Esophagus muscularis mucosa (tissue), 4 donors: ENCODE measurements at places on chromosomes 7 and 10.

DNA sequence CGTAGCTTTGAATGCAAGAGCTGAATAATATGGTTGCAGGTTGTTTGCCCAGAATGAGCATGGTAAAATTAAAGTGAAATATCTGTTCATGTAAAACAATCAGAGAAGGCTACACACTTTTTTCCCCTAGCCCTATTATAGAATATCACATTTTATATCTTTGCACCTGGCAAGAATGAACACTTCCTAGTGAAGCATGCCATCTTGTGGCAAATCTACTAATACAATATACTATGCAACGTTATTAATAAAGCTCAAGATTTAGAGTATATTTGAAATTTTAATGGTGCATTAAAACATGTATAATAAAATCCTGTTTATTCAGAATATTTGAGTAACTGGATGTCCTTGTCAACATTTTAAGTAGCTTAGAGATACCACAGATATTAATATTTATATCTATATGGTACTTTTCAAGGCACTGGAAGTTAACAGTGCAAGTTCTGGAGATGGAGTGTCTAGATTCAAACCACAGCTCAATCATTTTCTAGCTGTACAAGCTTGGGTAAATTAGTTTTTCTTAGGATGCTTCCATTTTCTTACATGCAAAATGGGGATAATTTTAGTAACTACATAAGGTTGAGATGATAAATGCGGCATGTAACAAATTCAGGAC, 643.1 kb upstream of the SEMA3D start:
- DNase-seq = no peak

- DNase-seq = no peak
Observed at GRCh38 chr7:18352339-18353255, 143.0 kb upstream of the HDAC9 start.

DNA sequence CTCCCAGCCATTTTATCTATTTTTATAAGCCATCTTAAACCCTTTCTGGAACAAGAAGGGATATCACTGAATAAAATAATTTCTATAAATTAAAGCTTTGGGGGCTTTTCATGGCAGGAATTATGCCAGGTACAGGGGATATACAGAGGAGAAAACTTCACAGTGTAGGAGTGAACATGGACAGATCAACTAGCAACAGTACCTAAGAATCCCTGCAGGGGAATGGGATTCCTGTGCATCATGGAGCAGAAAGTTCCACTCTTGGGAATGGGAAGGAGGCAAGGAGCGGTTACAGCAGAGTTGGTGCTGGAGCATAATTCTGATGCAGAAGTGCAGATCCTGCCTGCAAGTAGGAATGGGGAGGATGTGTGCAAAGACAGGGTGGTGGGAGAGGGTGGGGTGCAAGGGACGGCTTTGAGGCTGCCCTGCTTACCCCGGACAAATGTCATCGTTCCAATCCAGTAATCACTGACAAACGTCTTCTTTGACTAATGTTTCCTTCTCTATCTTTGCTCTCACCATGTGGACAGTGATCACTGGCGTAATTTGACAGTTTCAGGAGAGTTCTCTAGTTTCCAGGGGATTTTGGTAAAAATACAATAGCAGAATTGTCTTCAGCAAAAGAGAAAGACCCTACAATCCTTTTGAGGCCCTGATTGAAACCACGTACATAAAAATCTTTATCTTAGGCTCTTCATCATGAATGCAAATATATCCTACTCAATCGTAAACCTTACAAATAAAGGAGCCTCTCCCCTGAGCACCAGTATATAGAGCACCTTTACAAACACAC, 196.7 kb downstream of the HECW1 start:
- no peak for DNase-seq

DNA sequence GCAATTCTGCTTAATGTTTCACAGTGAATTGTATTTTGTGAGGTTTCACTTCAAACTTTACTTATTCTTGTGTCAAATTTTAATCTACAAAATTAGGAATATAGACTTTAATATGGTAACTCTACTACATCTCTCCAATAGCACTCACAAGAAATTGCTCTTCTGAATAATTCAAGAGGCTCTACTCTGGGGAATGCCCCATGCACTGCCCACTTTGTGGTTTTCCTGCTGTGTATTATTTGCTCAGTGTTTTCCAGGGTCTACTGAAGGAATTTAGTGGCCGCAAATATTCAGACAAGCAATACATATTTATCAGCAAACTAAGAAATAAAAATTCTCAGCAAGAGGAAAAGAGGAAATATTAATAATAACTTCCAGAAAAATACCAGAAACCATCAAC, 611.4 kb downstream of the TNS3 start:
- DNase-seq = no peak

DNA sequence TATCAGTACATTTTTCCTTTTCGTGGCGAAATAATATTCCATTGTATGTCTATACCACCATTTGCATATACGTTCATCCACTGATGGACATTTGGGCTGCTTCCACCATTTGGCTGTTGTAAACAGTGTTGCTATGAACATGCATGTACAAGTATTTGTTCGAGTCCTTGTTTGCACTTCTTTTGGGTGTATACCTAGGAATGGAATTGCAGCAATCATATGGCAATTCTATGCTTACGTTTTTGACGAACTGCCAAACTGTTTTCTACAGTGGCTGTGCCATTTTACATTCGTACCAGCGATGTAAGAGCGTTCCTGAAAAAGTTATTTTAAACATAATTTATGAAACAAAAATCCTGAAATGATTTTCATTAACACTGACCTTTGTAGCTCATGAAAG, 79.5 kb downstream of the HIPK2 start:
- DNase-seq = no peak

- no peak for DNase-seq
Observed at GRCh38 chr7:2493205-2494164, 17.3 kb upstream of the GRIFIN start.

- DNase-seq = no peak
Observed at GRCh38 chr10:101363850-101364400, 10.0 kb downstream of the BTRC start.

DNA sequence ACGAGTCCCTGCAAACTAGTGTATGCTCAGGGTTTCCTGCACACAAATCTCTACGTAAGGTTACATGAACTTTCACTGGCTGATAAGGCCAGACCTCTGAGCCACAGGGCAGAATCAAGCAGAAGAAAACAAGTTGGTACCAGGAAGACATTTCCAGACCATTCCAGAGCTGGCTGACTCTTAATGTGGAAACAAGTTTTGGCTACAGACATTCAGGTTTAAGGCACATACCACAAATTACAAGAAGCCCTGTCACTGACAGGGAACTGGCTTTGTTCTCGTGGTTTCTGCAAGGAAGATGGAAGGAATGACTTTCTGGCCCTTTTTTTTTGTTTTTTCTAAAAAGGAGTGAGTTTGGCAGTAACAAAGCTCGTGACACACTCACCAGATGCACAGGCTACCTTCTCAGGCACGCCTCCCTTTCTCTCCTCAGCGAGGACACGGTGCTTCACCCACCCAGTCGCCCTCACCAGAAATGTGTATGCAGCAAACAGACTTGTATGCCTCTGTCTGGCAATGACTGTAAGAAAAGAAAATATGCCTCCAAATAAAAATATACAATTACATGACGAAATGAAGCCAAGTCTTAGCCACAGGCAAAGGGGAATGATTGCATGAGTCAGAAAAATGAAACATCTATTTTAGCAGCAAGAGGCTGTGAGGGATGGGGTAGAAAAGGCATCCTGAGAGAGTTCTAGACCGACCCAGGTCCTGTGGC, 22.6 kb downstream of the PLAC9 start:
- DNase-seq = no peak
